ENCODE measurements at places on chromosomes 11 and 22. TPM values are rescaled to one million over a fixed set of nuclear protein-coding genes. Genes with fewer than 3 reads are reported as not detected.

The PRG3 gene
- total RNA-seq, result not detected

GRCh38 chr22:24584166-24584790, 8.6 kb downstream of the LRRC75B start:
- DNase-seq, result no peak

The APOL5 gene
- not detected for total RNA-seq

DNA sequence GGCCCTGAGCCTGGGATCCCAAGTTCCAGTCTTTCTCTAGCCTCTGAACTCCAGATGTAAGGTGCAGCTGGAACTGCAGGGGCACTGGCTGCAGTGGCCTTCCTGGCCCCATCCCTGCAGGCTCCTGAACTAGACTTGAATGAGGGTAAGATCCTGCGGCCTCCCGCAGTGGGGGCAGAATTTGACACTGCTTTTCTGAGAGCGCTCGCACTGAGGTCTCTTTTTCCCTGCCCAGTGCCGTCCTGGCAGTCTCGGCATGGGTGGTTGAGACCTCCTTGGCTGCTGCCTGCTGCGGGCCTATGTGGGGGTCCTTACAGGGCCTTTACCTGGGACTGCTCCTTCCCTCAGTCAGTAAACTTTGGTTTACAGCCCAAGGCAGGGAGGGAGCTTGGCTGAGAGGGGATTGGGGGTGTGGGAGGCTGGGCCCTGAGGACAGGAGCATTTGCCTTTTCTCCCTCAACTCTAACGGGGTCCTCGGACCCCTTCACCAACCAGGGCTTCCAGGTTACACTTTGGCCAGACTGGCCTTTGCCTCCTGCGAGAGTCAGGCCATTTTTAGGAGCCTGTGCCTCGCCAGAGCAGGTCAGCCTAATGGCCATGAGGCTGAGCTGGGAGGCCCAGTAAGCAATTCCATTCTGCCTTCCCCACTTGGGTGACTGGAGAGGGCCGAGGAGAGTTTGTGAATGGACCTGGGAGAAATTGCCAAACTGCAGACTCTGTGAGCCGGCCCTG, 35.4 kb downstream of the FAM83F start:
- no peak for DNase-seq

The ANO9 gene
- total RNA-seq, result 0.44 TPM

- DNase-seq, result no peak
These were observed 11.6 kb downstream of the IL2RB start for GRCh38 chr22:37137903-37138665.

GRCh38 chr11:25993016-25993415, 338.9 kb upstream of the ANO3 start:
- no peak for DNase-seq

DNA sequence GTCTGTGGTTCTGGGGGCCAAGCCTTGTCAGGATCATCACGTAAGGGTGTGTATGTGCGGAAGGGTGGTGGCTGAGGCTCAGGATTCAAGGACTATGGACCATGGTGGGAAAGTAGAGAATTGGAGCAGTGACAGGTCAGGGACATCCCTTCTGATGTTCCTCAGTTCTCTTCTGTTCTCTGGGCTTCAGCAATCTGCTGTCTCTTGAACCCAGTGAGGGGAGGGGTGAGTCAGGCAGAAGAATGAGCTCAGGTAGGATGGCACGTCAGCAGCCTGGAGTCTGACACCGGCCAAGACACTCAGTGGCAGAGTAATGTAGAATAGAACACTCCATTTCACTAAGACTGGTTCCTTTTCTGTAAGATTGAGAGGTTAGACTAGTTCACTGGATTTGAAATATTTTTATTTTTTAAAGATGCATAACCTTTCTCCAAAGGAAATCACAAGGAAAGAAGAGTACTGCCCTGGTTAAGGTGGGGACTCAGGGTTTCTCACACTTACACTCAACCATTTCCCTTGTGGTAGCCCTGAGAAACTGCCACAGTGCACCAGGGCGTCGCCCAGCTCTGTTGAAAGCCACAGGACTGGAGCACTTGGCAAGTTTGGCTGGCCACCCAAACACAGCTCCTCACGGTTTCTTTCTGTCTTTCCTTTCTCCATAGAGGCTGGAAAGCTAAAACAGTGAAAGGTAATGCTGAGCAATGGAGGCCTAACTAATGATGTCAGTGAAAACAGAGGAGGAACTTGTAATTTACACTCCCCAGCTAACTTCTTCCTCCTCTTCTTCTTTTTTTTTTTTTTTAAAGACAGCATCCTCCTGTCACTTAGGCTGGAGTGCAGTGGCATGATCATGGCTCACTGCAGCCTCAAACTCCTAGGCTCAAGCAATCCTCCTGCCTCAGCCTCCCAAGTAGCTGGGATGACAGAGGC, 23.1 kb upstream of the MICAL2 start:
- DNase-seq, result no peak

- DNase-seq, result no peak
These were observed 90.7 kb downstream of the FAM76B start for GRCh38 chr11:95698676-95699557.

- DNase-seq, result peak; percentile 62
These were observed 901 bp upstream of the KMT2A start for GRCh38 chr11:118435290-118435892.

The RASGRP2 gene
- 1.3 TPM for total RNA-seq

The NRIP3 gene
- 0.20 TPM for total RNA-seq

DNA sequence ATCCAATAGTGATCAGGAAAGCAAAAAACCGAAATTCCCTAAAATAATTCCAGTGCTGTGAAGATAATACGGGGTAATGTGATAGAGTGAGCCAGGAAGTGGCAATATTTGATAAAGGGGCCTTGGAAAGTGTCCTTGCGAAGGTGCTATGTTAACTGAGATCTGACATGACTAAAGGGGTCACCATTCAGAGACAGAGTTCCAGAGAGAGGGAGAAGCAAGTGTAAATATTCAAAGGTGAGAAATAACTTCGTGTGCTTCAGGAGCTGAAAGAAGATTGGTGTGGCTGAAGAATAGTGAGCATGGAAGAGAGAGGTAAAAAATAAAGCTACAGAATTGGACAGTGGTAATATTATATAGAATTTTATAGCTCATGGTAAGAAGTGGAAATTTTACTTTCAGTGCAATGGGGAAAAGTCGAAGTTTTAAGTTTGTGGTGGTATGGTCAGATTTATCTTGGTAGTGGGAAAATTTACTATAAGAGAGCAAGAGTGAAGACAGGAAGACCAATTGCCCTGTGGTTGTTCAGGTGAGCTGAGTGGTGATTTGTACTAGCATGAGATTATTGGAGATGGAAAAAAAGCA, 164.5 kb downstream of the JRKL start:
- no peak for DNase-seq

The APOA4 gene
- not detected for total RNA-seq

DNA sequence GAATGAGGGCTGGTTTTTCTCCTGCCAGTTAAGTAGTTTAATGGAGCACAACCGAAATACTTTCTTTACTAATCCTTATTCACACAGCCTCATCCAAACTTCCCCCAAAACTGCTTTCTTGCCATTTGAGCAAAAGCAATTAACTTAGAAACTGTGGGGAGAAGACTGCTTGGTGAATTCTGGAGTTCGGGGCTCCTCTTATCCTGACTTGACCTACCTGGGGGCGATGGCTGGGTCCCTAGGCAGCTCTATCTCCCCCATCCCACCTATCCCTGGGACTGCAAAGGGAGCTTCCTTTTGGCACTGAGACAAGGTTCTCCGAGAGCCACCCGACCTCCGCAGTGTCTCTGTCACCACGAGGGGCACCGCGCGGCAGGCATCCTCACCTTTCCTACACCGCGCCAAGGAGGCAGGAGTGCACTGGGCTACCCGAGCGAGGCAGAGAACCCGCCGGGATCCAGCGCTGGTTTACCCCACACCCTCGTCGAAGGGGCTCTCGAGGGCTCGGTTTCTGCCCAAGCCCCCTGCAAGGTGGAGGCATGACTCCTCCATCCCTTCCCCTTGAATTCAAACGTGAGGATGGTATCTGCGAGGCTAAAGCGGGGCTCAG, 759 bp downstream of the DESI1 start:
- DNase-seq, result peak; percentile 30

The KIAA1671 gene
- total RNA-seq, result 29.6 TPM

- no peak for DNase-seq
These were observed 15.2 kb downstream of the PAX6 start for GRCh38 chr11:31795706-31796498.

The MISFA gene
- total RNA-seq, result 0.22 TPM

The TRPM5 gene
- not detected for total RNA-seq

DNA sequence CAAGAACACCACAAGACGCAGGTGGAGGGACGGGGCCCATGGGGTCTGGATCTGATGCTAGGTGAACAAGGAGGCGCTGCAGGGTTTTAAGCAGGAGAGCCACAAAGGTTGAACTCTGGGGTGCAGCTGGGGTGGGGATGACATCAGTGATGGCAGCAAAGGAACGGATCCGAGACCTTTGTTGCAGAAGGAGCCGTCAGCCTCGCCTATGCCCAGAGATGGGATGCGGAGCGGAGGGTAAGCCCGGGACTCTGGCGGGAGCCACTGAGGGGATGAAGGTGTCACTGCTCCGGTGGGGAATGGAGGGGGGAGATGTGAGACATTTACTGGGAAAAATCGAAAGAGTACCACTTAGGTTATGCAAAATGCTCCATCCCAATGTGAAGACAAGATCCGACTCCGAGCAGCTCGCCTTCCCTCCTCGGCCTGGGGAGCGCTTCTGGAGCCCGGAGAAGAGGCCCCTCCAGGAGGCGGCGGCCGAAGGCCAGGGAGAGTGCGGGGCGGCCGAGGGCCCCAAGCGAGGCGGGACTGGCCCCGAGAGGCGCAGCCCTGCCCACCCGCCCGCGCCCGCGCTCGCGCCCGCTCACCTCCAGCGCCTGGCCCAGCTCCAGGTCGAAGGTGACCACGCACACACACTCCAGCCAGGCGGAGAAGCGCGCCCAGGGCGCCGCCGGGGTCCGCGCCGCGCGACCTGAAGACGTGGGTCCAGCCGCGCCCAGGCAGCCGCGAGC, 422 bp downstream of the DENND6B start:
- DNase-seq, result no peak

- DNase-seq, result peak; percentile 93
These were observed at the start of gene PSMD13 for GRCh38 chr11:236774-237767. Gene PSMD13, plus strand, starts transcription at chr11:236976. Its CDS starts 74 bp downstream, at chr11:237050.

DNA sequence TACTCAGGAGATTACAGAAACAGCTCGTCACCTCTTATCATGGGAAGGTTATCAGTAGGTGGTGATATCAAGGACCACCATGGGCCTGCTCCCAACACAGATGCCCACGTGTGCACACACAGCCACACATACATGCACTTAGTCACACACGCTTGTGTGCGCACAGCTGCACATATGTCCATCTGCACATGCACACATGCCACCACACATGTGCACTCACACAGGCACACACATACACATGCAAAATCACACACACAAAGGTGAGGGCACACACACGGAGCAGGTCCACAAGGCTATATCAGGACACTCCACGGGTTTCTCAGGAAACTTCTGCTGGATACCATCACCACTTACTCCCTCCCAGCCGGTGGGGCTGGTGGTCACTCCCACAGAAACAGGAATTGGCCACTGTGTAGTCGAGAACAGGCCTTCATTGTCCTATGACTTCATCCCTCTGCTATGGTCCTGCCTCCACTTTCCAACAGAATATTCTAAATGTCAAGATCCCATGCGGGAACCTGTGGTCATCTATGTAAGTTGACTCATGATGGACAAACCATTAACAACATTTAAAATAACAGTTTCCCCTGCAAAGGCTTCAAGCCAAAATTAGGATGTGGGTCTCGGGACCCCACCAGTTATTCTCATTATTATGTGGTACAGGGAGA, 2.2 kb downstream of the C11orf24 start:
- DNase-seq, result peak; percentile 17

DNA sequence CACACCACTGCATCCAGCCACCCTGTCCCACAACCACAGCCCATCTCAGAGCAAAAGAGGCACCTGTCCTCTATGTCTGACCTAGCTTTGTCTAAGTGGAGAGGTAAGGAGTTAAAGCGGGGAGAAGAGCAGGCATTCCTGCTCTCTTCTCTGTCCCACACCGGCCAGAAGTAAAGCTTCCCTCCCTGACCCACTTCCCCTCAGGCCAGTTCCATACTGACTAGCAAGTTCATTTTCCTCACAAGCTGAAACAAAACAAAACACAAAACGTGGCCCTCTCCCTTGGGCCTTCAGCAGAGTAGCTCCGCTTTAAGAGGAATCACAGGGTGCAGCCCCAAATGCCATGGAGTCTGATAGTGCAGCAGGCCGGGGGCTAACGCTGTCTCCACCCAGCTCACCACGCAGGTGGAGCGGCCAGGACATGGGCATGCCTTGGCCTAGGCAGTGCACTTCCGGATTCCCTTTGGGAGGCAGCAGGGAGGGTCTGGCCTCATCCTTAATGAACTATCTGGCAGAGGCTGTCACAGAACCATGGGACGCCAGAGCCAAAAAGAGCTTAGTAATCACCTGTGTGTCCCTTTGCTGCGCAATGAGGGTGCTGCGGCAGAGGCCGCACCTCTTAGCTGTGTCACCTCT, 34.0 kb downstream of the FLI1 start:
- peak; percentile 44 for DNase-seq

DNA sequence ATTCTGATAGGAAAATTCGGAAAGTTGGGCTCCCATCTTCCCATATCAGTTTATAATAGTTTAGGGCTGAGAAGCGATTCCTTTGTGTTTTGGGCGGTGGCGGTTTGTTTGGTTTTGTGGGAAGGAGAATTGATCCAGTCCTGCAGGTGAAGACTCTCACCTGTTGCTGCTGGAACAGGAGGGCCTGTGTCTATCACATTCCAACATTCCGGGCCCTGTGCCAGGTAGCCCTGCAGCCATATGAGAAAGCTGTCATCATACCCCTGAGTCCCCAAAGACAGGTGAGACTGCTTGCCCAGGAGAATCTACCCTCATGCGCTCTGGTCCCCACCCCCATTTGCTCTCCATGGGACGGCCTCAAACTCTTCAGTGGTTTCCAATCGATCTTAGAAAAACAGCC, 62.1 kb downstream of the TRAF6 start:
- DNase-seq, result no peak

The TRAPPC4 gene
- 73.2 TPM for total RNA-seq

The PHRF1 gene
- total RNA-seq, result 11.6 TPM

DNA sequence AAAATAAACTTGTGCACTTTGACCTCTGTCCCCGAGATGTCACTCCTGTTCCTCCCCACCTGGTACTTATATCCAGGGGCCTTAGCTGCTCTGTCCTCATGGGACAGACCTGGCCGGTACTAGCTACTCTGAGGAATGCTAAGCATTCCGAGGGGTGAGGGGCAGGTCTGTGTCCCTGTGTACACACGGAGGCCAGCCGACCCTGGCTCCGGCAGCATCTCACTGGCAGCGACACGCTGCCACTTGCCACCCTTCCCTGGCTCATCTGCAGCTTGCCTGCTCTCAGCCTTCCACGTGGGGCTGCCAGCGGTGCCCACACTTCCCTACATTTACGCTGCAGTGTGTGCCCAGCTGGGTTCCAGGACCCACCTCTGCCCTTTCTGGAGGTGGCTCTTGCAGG, 21.6 kb upstream of the TEF start:
- DNase-seq, result no peak
